T follicular helper cell (primary cell): ENCODE measurements at places on chromosomes 7 and 10.

- no peak for DNase-seq
Measured at GRCh38 chr10:4034907-4035598, 250.0 kb upstream of the KLF6 start.

DNA sequence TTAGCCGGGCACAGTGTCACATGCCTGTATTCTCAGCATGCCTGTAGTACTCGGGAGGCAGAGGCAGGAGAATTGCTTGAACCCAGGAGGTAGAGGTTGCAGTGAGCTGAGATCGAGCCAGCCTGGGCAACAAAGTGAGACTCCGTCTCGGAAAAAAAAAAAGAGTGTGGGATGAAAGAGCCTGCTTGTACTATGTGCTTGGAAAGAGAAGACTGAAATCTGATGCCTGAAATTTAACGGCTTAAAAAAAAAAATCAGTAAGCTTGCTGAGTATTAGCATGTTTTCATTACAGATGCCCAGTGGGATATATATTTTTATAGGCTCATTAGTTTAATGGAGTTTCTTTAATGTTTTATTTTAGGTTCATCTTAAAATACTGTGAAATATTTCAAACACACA is 4.2 kb downstream of the NT5C2 start:
- DNase-seq, result no peak

DNA sequence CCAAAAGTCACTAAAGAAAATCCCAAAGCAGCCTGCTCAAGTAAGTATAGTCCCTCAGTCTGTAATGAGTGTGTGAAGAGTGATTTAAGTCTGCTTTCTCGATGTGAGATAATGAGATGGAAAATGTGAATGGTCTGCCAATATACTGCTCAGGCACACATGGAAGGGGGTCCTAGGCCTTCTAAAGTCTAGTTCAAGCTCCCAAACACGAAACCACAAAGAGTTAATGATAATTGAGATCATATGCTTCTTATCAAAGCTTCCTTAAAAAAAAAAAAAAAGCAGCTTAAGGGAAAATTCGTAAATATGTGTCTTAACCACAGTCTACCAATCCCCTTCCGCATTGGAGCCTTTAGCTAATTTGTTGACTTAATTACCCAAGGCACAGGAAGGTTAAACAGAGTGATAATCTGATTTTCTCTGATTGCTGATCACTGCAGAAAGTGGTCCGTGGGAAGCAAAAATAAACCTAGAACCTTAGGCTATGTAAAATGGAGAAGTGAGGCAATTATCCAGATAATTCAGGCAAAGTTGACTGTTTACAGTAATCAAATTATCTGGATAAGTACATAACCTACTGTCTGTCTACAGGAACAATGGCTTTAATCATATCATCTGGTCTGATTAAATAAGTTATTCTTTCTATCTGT is 172.9 kb downstream of the MBL2 start:
- no peak for DNase-seq

GRCh38 chr10:36448760-36449691 is 676.4 kb upstream of the ANKRD30A start:
- DNase-seq, result no peak

DNA sequence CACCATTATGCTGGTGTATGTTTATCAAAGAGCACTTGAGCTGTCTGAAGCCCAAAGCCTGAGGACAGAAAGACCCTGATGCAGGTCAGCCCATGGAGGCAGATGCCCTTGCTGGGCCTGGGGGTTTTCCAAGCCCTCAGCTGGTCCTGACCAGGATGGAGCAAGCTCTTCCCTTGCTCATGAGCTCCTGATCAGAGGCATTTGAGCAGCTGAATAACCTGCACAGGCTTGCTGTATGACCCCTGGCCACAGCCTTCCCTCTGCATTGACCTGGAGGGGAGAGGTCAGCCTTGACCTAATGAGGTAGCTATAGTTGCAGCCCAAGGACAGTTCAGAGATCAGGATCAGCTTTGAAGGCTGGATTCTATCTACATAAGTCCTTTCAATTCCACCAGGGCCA is 13.0 kb downstream of the AQP1 start:
- no peak for DNase-seq

DNA sequence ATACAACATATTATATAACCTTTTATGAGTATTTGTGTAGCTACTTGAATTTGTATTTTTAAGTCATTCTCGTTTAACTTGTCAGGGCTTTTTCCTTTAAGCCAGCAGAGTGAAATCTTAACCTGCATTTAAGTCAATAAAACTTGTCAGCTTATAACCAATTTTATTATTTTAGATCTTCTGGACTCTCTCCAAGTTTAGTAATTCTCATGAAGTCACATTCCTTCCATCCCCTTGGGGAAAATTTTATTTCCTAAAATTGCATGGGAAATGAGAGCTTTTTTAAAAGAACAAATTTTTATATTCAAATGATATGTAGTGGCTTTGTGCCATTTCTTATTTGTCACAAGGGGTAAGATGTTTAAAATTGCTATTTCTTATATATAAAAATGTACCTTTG is 74.0 kb downstream of the SEPTIN7 start:
- no peak for DNase-seq

GRCh38 chr10:119759832-119760231 is 34.0 kb downstream of the INPP5F start:
- DNase-seq, result no peak

GRCh38 chr7:47508389-47509380 is 73.2 kb downstream of the TNS3 start:
- no peak for DNase-seq

GRCh38 chr7:99218406-99219184 is 10.7 kb upstream of the KPNA7 start:
- DNase-seq, result no peak

GRCh38 chr10:110498087-110498981 is 627 bp downstream of the DUSP5 start:
- DNase-seq, result peak; percentile 43

DNA sequence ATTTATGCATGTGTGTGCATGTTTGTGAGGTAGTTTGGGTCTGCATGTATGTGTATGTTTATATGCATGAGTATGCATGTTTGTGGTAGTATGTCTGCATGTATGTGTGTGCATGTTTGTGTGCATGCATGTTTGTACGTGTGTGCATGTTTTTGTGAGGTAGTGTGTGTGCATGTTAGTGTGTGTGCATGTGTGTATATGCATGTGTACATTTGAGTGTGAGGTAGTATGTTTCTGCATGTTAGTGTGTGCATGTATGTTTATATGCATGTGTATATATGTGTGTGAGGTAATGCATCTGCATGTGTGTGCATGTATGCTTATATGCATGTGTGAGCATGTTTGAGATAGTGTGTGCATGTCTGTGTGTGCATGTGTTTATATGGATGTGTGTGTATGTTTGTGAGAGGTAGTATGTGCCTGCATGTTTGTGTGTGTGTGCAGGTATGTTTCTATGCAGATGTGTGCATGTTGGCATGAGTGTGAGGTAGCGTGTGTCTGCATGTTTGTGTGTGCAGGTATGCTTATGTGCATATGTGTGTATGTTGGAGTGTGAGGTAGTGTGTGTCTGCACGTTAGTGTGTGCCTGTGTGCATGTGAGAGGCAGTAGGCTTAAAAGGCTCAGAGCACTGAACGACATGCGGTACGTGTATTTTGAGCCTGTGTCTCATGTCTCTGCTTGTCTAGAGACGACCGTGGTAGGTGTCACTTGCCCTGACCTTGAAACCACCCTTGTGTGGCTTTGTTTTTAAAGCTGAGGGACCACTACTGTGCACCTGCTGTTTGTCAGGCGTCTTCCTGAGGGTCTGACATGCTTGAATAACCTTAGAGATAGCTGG is 43.7 kb downstream of the PFKP start:
- DNase-seq, result no peak

- DNase-seq, result no peak
Measured at GRCh38 chr7:47587351-47587750, 5.4 kb upstream of the TNS3 start.

GRCh38 chr7:158192184-158192835 is 395.3 kb downstream of the PTPRN2 start:
- no peak for DNase-seq

DNA sequence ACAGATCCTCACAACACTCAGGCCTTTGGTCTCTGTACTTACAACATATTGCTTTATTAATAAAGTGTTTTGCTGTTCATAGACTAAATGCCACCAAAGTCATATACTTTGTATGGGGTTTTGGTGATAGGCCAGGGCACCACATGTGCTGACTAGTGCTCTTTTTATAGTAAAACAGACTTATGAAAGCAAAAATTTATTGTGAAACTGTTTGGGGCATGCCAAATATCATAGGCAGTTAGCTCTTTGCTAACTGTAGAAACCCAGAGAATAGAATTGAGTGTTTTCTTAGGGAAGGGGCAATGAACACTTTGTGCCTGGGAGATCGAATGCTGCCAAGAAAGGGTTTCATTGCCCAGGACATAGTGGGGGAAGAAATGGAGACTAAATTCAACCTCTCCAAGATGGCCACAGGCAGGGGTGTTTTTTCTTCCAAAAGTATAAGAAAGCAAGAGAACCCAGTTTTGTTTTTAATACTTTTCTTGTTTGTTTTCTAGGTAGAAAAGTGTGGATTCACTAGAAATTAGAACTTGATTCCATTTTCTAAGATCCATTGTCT is 142.7 kb downstream of the TRIL start:
- DNase-seq, result no peak

- no peak for DNase-seq
Measured at GRCh38 chr10:13349463-13350274, 1.6 kb upstream of the SEPHS1 start.

GRCh38 chr7:158495786-158496185 is 91.8 kb downstream of the PTPRN2 start:
- DNase-seq, result no peak

GRCh38 chr7:130734815-130735716 is 1.1 kb upstream of the KLF14 start:
- no peak for DNase-seq

DNA sequence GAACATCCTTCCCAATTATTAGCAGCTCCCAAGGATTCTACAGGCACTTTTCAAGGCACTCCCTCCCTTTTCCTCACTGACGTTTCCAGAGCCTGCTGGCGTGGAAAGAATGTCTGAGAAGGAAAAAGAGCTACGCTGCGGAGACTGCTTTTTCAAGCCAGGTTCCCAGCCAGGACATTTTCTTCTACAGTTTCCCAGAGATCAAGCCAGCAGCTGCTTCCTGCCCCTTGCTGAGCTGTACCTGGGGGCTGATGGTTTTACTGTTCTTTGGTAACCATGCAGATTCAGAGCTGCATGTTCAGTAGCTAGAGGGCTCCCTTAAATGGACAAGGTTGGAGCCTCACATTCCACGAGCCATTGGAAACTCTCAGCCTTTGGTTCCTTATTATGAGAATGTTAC is 133.4 kb downstream of the EVX1 start:
- no peak for DNase-seq

GRCh38 chr7:116726149-116726548 is 54.2 kb downstream of the MET start:
- no peak for DNase-seq

- no peak for DNase-seq
Measured at GRCh38 chr10:21826725-21827124, 176.8 kb downstream of the DNAJC1 start.

- DNase-seq, result no peak
Measured at GRCh38 chr10:29389935-29390334, 101.1 kb downstream of the LYZL1 start.

- peak; percentile 71 for DNase-seq
Measured at GRCh38 chr7:107167483-107168232, 1.1 kb upstream of the HBP1 start.
